Activated naive CD4-positive, alpha-beta T cell treated with Interleukin-2 at 50 U/mL for 16 hours (primary cell): ENCODE measurements at places on chromosomes 3 and 15.

DNA sequence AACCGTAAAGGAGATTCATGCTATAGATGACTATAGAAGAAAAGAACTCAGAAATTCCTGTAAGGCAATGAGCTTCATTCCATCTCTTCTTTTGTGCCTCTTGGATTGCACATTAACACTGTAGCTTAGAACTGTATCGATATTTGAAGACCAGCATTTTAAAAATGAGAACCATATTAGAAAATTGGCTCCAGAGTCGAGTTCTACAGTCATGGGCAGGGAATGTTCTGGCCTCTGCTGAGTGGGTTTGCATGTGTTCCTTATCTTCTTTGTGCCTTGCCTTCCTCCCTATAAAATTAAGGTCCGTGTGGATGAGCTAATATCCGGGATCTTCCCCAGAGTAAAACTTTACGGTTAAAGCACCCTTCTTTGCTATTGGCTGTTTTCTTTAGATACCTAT is 77.4 kb upstream of the PLCL2 start:
- no peak for DNase-seq

- no peak for DNase-seq
Measured at GRCh38 chr3:78087134-78087533, 1047.2 kb downstream of the ROBO2 start.

- DNase-seq = no peak
Measured at GRCh38 chr15:97728791-97729190, 231.7 kb upstream of the ARRDC4 start.

GRCh38 chr15:80317389-80318182 is 65.6 kb upstream of the CTXND1 start:
- DNase-seq = no peak

GRCh38 chr15:84671211-84671610 is 13.2 kb upstream of the NMB start:
- no peak for DNase-seq

DNA sequence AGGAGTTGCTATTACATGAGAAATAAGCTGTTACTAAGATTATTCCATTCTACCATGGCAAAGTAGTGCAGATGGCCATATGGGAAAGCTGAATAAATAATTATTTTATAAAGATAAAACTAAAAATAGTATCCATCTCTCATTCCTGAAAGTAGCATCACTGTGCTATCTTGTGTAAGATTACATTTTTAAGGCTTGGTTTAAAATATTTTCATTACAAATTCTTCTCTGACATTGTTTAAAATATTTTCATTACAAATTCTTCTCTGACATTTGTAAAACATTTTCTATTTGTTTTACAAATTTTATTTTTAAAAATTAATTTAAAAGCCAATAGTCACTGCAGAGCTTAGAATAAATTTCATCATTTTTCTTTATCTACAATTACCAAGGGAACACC is 665.5 kb upstream of the NAALADL2 start:
- no peak for DNase-seq

DNA sequence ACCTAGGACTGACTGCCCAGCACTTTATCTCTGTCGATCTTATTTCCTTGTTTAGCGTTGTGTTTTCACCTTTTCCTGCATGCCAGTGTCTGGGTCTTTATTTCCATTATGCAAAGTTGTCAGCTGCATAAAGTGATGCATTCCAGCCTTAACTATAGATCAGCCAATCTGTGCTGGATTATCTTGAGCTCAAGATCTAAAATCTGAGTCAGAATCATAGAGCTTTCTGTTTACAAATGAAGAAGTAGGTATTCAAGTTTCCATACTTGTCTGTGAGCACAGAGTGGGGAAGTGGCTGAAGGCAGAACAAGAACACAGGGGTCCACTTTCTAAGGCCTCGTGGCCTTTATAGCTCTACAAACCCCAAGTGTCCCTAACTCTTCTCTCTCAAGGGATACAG is 82.4 kb upstream of the PLCL2 start:
- DNase-seq = no peak

DNA sequence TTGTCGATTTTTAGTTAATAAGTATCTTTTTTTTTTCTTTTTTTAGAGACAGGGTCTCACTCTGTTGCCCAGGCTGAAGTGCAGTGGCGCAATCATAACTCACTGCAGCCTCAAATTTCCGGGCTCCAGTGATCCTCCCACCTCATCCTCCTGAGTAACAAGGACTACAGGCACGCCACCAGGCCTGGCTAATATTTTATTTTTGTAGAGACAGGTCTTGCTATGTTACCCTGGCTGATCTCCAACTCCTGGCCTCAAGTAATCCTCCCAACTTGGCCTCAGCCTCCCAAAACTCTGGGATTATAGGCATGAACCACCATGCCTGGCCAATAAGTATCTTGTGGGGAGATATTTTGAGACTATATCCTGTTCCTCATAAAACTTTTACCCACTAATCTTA is 29.4 kb upstream of the ARID3B start:
- no peak for DNase-seq

DNA sequence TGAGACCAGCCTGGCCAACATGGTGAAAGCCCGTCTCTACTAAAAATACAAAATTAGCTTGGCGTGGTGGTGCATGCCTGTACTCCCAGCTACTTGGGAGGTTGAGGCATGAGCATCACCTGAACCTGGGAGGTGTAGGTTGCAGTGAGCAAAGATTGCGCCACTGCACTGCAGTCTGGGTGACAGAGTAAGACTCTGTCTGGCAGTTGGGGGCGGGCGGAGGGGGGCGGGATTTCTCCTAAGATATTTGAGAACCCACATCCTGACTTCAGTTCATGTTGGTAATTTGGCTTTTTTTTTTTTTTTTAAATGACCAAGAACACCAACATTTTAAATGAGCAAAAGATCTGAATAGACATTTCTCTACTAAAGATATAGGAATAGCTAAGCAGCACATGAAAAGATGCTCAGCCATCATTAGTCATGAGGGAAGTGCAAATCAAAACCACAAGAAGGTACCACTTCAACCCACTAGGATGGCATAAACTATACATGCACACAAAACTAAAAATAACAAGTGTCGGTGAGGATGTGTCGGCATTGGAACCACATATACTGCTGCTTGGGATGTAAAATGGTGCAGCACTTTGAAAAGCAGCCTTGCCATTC is 75.6 kb upstream of the LMOD3 start:
- DNase-seq = peak; percentile 72

GRCh38 chr15:43433165-43433564 is 59.8 kb downstream of the TP53BP1 start:
- no peak for DNase-seq

DNA sequence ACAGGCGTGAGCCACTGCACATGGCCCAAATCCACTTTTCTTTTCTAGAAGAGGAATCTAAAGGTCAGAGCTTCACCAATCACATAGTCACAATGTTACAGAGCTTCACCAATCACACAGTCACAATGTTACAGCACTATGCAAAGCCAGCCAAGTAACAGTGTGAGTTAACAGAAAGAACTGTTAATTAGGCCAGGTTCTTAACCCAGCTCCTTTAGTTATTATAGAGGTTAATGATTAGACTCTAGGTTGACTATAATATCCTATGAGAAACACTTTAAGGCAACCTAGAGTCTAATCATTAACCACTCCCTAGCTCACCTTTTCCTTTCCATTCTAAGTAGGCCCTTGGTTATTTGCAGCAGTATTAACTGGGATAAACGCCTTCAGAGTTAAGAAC is 54.0 kb downstream of the TASOR start:
- no peak for DNase-seq

GRCh38 chr3:184927796-184928315 is 115.9 kb downstream of the VPS8 start:
- no peak for DNase-seq

- peak; percentile 34 for DNase-seq
Measured at GRCh38 chr3:181700168-181701087, 11.3 kb upstream of the SOX2 start.

DNA sequence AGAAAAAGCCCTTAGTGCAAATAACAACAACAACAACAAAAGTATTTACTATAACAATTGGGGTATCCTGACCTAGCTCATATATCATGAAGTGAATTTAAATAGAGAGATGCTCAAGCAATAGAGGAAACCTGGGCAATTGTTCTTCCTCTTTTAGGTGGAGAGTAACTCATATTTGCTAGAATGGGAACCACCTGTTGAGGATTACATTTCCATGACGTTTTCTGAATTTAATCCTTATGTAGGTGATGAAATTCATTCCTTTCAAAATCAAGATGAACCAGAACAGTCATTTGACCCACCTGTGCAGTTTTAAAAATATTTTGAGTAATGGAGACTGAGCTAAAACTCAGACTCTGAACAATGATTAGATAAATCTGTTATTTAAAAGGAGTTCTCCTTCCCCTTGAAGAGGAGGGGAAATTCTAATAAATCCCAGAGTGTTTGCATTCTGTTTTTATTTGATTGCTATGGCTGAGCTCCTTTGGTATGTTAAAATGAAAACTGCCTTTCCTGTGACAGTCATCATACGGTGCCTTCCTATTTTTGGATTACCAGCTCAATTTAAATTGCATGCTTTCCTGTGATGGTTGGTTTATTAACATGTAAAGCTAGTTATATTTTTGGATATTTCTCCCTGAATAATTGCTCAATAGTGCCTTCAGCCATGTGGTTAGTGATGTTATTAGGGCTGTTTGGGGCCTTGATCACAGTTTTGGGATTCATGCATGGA is 24.3 kb downstream of the VPS8 start:
- DNase-seq = no peak

DNA sequence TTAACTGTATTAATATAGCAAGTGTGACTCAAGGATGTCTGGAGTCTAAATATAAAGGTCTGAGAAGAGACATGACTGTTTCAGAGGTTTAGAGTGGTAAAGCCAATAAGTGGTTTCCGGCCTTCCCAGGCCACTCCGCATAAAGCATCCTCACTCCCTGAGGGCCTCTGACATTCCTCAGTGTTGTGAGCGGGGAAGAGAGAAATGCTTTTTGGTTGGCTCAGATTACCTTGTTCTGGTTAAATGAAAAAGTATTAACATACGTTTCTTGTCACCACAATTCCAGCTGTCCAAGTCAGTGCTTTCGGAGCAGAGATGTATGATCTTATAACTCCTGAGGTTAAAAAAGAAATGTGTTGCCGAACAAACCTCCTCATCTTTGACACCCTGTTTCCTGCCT is 103.8 kb downstream of the RBMS3 start:
- DNase-seq = no peak

DNA sequence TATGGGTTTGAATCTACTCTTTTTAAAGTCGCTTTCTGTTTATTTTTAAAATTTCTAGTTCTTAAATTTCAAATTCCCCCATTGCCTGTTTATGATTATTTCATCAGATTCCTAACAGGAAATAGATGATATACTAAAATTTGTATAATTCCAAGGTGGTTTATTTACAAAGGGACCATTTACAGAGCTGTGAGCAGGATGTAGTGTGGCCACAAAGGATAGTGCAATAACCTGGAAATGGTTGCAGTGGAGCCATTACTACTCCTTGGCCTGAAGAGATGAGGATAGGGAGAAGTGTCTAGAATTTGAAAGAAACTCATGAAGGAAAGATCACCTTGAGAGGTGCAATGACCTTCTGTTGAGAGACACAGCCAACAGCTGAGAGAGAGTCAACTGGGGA is 58.5 kb upstream of the AP4E1 start:
- no peak for DNase-seq

DNA sequence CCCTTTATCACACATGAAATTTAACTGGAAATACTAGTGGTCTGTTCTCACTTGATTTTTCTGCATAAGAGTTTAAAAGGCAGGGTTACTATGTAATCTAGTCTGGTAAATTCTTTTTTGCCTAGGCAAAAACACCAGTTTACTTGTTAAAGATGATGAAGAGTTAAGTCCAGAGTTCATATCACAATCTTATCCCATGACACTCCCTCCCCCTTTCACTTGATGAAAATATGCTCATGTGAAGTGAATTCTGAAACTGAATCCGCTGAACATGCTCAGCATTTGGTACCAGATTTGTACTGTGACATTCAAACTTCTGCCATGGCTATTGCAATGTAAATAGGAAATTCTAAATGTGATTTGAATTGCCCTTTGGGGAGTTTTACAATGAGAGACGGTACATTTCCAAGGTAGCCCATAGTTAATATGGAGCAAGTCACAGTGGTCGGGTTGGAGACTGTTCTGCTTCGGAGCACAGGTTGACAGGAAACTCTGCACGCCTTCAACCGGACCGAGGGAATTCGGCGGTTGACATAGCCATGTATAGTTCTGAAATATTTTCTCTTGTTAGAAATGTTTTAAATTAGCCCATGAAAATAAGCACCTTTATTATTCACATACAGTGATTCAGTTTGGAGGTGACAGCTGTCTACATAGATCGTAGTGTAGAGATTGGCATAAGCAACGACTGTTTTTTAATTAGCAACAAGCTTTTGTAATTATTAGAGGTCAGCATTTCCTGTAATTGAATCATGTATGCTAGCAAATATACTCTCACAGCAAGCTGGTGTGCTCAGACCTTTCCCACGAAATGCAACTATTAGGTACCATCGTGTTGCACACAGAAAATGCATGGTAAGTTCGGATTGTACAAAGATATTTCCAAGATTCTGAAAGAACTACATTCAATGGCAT is 768.6 kb upstream of the GOLIM4 start:
- DNase-seq = no peak

DNA sequence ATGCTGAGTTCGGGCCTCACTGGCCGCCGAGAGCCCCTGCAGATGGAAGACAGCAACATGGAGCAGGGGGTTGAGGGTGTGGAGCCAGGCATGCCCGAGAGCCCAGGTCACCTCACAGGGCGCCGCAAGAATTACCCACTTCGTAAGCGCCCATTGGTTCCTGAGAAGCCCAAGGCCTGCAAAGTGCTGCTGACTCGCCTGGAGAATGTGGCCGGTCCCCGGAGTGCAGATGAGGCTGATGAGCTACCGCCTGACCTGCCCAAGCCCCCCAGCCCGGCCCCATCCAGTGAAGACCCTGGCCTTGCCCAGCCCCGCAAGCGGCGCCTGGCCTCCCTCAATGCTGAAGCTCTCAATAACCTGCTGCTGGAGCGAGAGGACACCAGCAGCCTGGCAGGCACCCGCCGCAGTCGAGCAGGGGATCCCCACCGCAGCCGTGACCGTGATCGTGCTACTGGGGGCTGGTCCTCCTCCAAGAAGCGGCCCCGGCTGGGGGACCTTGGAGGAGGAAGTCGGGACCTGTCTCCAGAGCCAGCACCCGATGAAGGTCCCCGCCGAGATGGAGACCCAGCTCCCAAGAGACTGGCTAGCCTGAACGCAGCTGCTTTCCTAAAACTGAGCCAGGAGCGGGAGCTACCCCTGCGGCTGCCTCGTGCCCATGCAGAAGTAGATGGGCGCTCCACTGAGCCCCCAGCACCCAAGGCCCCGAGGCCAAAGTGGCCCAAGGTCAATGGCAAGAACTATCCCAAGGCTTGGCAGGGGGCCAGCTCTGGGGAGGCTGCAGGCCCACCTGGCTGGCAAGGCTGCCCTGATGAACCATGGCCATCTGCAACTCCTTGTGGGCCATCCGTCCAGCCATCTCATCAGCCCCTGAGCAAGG is 12.1 kb upstream of the CHST14 start:
- no peak for DNase-seq

- DNase-seq = no peak
Measured at GRCh38 chr3:36707623-36708409, 56.5 kb downstream of the DCLK3 start.
